ENCODE measurements at places on chromosomes 12 and 14.
A peak's percentile ranks its signal among the peaks of the same experiment; 100 is the strongest.

- no peak for DNase-seq
These were observed 38.8 kb downstream of the SLC15A5 start for GRCh38 chr12:16238661-16239060.

GRCh38 chr14:50955373-50956043 lies 11.2 kb upstream of the PYGL start:
- peak; percentile 68 for DNase-seq

GRCh38 chr12:45273717-45274271 lies 57.9 kb downstream of the ANO6 start:
- DNase-seq = no peak

DNA sequence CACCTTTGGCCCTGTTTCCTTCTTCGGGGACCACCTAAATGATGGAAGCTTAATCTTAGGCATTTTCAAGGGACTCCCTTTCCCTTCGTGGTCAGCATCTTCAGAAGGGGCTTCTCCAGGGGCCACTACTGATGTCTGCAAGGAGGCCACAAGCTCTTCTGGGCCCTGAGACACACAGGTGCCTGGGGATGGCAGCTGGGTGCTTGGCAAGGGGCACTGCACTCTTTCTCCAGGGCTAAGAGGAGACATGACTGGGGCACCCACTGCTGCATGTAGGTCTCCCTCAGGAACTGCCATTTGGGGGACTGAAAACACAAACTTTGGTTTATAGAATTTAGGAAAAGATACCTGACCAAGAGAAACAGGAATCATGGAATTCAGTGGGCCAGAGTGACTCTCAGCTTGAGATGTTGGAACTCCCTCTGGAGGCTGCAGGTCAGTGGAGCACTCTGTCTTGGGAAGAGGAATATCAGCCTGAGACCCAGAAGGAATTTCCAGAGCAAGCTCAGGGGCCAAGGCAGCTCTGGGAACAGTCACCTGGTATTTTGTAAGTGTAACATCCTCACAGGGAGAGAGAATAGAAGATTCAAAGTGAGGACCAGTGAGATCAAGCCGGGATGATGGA lies 16.0 kb downstream of the PLD4 start:
- no peak for DNase-seq

DNA sequence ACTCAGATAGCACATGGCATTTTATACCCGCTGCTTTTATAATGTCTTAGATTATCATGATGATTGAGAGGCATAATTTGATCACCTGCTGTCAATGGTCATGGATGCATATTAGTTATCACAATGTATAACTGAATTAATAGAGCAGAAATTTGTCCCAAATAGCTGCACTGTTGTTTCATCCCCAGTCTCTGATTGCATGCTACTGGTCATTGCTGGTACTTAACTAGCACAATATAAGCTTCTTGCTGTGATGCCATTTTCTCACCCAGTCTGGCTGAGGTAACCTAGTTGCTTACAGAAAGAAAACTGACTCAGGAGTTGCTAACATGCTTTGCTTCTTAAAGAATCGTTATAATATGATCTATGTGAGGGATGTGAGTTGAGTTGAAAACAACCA lies 76.8 kb upstream of the PLEKHA5 start:
- no peak for DNase-seq

GRCh38 chr14:103676881-103677675 lies 38.2 kb downstream of the XRCC3 start:
- no peak for DNase-seq

- no peak for DNase-seq
These were observed 27.2 kb downstream of the TSPAN8 start for GRCh38 chr12:71130521-71131069.

All from NCI-H510A (cell line).